Left ventricle myocardium inferior (tissue), 1 donor: ENCODE measurements at places on chromosomes 13 and 19. TPM values are rescaled to one million over a fixed set of nuclear protein-coding genes. Genes with fewer than 3 reads are reported as not detected.
A peak's percentile ranks its signal among the peaks of the same experiment; 100 is the strongest.

DNA sequence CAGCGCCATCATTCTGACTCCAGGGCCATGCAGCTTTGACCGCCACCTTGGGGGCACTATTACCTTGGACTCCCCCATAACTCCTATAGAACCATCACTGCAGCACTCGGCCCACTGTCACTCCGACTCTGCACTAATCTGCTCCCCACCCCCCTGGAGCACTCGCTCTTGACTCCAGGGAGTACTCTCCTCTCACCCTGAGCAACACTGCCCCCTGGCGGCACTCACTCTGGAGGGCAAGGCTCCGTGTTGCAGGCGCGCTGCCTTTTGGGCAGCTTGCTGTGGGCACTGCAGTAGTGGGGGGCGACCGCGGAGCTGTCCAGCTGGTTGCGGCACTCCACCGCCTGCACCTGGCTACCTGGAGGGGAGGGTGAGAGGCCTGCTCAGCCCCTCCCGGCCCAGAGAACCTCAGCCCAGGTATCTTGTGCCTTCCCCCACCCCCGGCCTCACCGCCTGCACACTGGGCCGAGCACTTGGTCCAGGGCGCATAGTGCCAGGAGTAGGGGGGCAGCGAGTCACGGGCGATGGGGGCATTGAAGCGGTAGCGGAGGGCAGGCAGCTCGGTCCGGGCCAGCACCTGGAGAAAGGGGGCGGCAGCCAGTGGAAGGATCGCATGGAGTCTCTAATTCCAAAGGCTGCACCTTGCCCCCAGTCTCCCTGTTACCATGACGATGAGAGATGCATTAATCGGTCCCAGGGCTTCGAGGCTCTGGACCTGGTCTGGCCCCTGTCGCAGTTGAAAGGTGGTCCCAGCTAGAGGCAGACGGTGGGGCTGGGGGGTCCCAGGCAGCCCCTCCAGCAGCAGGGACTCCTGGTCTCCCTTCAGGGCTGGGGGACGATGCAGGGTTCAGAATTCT, 8.9 kb upstream of the MYO1F start:
- H3K27me3 ChIP-seq, result peaks cover 45% of the 10 kb centered on the region
- H3K36me3 ChIP-seq, result peaks cover 14% of the 10 kb centered on the region
- H3K4me3 ChIP-seq, result no peak overlapping the region
- peak; percentile 42 for DNase-seq
- no peak overlapping the region for H3K27ac ChIP-seq
- no peaks in the 10 kb centered on the region for H3K4me1 ChIP-seq

GRCh38 chr19:54141356-54141755, 3.8 kb downstream of the CNOT3 start:
- H3K4me1 ChIP-seq, result peaks cover 55% of the 10 kb centered on the region
- no peak overlapping the region for H3K27ac ChIP-seq
- DNase-seq, result no peak
- H3K27me3 ChIP-seq, result no peaks in the 10 kb centered on the region

DNA sequence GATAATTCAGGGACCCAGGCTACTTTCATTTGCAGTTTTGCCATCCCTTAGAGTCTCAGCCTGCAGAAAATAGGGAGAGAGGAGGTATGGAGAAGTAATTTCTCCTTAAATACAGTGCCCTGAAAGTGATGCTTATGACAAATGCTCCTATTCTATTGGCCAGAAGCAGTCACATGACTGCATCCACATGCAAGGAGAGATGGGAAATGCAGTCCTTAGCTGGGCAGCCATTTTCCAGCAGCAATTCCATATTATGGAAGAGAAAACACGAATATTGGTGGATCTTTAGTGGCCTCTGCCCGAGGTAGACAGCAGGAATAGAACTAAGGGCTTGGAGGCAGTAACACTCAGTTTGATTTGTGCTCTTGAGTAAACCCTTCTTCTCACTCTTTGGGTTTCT, 39.4 kb downstream of the VAV1 start:
- no peaks in the 10 kb centered on the region for H3K4me1 ChIP-seq
- no peak for DNase-seq
- H3K27ac ChIP-seq, result no peak overlapping the region
- peaks cover 15% of the 10 kb centered on the region for H3K27me3 ChIP-seq
- H3K4me3 ChIP-seq, result no peak overlapping the region

- no peak for DNase-seq
- no peaks in the 10 kb centered on the region for H3K4me1 ChIP-seq
- H3K27me3 ChIP-seq, result peaks cover 53% of the 10 kb centered on the region
- no peak overlapping the region for H3K4me3 ChIP-seq
- no peaks in the 10 kb centered on the region for H3K36me3 ChIP-seq
- H3K27ac ChIP-seq, result no peak overlapping the region
Observed at GRCh38 chr19:39623946-39624345, 21.6 kb downstream of the LGALS13 start.

The SLC25A41 gene
- 0.16 TPM for total RNA-seq

The HS6ST3 gene
- total RNA-seq, result 2.0 TPM

The ZNF98 gene
- total RNA-seq, result 0.69 TPM

- H3K27me3 ChIP-seq, result no peaks in the 10 kb centered on the region
- H3K36me3 ChIP-seq, result no peaks in the 10 kb centered on the region
- no peak for DNase-seq
- no peaks in the 10 kb centered on the region for H3K4me1 ChIP-seq
- H3K27ac ChIP-seq, result no peak overlapping the region
Observed at GRCh38 chr13:85312071-85312470, 487.1 kb downstream of the SLITRK6 start.
